ENCODE measurements at places on chromosomes 16 and 17.

GRCh38 chr16:74691093-74691855 lies 9.4 kb downstream of the MLKL start:
- DNase-seq = no peak

- DNase-seq = no peak
These were observed 140.1 kb downstream of the ITFG1 start for GRCh38 chr16:47320546-47321310.

DNA sequence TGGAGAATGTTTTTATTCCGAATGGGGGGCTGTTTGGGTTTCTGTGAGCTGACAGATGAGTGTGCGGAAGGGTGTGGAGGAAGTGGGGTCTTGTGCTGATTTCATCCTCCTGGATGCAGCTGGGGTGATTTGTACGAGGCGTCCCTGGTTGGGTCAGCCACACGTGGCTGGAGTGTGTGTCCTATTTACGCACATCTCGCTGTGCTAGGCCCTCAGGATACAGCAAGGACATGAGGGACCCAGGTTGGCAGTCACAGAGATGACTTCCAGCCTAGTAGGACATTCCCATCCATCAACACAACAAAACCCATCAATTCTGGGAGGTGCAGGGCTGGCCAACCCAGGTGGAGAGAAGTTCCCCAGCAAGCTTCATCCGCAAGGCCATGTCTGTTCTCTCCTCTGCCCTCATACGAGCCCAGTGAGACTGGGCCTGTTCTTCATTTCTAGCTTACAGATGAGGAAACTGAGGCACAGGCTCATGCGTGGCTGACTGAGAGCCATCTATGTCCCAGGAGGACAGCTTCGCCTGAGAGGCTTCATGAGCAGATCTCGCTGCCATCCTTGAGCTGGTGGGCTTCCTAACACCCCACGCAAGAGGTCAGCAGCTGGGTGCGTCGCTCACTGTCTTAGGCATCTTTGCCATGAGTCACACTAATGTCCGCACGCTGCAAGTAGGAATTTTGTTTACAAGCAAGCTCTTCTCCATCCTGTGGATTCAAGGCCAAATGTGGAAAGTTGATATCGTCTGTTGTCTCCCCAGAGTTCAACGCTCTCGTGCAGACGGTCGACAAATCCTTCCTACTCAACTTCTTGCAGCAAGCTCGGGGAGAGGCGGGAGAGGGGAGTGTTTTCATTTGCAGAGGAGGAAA lies 24.4 kb downstream of the IRF8 start:
- DNase-seq = no peak

DNA sequence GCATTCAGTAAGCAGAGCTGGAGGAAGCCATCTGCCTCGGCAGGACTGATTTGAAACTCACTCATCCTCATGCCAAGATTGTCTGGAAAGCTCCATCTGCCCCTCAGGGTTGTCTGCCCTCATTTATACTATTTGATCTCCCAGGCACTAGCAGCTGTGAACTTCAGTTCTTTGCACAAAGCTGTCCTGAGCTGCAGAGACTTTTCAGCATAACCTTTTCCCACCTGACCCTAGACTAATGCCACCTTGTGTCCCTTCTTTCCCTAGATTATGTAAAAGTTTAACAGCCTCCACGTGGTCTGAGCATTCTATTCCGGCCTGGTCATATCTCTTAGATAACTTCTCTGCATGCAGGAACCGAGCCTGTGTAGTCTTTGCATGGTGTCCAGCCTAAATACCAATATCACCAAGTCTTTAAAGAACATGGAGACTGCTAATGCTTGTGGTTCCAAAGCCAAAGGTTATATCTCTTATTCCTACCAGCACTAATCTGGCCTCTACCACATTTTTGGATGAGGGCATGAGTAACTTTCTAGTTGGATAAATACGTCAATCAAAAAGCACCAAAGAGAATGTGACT lies 29.1 kb downstream of the STAT5A start:
- no peak for DNase-seq

GRCh38 chr16:79391395-79391794 lies 209.1 kb downstream of the MAF start:
- no peak for DNase-seq
